ENCODE measurements at places on chromosomes 5 and 9.

DNA sequence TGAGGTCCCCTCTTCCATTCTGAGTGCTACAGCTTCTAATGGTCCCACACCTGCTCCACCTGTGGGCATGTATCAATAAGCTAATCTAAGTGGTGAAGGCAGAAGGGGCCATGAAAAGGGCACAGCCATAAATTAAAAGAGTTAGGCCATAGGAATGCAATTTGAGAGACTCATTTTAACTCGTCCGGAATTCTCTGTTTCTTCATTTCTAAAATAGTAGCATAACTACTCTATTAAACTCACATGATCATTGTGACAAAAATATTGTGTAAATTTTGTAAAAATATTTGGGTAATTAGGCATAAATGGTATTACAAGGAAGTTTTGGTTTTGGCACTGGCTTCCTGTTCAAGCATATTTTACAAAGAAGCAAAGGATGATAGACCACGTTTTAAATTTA is 103.1 kb upstream of the TXNDC8 start:
- no peak for DNase-seq

DNA sequence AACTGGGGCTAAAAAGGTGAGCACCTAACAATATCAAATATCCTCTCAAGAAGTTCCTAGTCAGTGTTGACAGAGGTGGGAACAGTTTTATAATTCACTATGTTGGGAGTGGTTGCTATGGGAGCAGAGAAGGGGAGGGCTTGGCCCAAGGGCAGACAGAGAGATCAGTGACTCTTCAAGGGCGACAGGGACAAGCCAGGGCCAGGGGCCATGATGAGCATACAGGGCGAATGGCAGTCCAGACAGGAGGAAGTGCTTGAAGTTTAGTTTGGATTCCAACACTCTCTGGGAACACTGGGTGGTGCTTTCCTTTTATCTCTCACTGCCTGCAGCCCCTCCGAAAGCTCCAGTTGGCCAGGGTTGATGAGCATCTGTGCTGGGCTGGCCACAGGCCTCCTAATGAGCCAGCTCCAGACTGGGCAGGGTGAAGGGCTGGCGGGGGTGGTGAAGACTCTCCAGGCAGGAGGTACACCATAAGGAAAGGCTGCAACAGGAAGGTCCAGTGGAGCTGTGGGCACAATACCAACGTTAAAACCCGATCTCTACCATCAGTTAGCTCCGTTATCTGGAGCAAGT is 111.3 kb downstream of the TMEM174 start:
- DNase-seq = no peak

DNA sequence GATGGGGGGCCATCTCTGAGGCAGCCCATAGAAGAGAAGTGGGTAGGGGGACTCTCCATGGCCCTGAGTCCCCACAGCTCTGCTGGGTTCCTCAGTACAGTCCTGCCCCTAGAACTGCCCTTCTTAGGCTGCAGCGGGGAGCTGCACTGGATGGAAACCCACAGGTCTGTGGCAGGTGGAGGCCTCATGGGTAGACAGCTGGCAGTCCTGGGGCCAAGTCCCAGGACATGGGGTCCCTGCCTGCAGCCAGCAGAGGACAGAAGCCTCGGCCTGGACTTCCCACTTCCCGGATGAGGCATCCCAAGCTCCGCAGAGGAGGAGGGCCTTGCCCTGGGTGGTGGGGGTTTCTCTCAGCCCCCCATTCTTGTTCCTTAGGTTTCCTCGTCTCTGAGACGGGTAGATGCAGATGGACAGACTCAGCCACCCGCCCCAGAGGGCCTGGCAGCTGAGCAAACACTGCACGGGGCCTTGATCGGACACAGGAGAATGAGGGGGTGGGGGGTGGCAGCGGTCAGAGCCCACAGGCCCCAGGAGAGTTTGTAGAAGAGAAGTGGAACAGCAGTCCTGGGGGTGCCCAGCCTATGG is 153.8 kb downstream of the C9orf50 start:
- DNase-seq = peak; percentile 74

GRCh38 chr5:124154714-124155113 is 591.7 kb downstream of the ZNF608 start:
- no peak for DNase-seq

DNA sequence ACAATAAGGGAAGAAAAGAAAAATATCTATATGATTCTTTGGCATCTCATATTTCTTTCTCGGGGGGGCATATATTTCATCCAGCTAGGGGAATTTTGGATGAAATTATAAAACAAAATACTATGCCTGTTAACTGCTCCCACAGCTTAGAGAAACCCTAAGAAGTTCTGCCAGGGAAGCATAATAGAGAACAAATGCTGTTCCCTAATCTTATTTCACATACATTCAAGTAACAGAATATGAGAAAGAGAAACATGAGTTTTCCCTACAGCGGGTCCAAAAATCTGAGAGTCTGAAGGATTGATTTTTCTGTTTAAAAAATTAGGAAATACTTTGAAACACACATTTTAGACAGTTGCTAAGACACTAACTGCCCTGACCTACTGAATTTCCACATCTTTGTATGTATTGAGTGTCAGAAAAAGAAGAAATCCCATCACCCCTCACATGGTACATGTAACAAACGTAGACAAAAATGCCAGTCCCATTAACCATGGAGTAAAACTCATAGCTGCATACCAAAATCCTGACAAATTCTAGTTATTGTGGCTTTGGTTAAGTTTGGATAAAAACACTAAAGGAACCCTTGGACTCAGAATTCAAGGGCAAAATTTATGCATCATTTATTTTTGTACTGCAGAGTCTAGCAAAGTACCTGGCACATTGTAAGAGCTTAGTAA is 620.2 kb upstream of the DMAC1 start:
- no peak for DNase-seq

DNA sequence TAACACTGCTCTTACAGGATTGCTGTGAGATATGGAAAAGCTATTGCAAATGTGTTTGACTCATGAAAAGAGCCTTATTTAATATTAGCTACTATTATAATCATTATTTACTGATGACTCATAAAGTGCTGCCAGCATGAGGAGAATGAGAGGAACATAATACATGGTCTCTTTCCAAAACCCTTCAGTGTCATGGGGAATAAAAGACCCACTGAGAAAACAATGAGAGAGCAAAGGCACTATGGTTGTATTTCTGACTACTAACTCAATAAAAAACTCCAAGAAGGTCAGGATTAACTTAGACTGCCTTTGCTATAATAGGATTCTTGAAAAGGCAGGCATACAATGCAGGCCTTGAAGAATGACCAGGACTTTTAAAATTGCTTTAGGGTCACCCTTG is 633.5 kb downstream of the DTWD2 start:
- DNase-seq = no peak

GRCh38 chr5:135087950-135088349 is 53.9 kb upstream of the PITX1 start:
- no peak for DNase-seq

GRCh38 chr5:146848133-146848532 is 30.4 kb downstream of the PPP2R2B start:
- no peak for DNase-seq

DNA sequence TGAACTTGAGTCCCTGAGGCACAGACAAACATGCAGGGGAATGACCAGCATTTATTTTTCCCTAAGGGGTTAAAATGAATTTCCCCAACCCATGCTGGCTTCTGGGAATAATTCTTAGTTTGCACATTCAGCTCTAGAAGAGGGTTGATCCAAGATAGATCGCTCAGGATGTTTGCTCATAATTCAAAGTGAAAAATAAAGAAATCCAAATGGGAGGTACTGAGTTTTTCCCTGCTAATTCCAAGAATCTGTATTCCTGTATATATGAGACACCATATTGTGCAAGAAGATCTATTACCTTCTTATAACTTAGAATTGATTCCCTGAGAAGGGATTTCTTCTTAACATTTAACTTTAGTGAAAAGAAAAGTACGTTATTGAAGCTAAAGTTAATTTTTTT is 96.2 kb downstream of the VCAN start:
- no peak for DNase-seq

DNA sequence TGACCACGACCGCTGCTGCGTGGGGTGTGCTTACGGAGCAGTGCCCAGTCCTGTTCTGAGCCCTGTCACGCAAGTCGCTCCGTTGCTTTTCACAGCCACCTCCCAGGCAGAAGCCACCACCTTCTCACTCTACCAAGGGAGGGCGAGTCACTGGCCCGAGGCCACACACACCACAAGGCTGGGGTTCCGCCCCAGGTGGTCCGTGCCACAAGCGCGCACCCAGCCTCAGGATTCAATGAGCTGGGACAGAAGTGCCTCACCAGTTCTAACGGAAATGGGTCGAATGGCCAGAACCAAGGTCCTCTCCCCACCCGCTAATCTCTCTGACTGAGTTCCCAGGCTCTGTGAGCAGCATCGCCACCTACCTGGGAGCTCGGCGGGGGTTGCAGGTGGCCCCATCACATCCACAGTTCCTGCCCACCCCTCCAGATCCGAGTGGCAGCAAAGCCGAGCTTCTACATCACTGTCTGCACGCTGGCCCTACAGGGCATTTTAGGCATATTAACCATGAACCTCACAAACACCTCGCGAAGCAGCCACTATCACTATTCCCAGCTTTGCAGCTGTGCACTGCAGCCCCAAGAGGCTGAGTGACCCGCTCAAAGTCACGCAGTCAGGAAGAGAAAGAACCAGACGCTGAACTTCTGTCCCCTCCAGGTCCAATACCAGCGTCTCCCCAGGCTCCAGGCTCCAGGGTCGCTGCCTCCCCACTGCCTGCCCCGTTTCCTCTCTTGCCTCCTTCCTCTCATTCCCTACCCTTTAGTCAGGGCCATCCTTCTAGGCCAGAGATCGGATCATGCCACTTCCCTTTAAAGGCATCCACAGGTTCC is 92.1 kb upstream of the PHYKPL start:
- no peak for DNase-seq

- no peak for DNase-seq
Observed at GRCh38 chr5:177378884-177379883, 5.0 kb upstream of the SLC34A1 start.

DNA sequence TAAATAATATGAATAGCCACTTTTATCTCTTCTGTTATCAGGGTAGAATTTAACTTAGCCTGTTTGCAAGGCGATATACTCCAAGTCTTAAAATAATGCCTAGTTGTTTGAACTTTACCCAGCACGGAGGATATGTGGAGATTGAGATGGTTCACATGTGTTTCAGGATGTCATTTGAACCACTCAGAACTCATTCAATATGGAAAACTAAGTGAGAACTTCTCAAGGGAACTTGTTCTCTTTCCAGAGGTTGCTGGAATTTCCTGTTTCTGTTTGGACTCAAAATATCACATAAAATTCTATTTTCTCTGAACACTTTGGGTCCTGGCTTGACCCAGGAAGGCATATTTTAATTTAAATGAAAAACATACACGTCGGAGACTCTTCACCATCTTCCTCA is 139.1 kb upstream of the MYO10 start:
- no peak for DNase-seq

DNA sequence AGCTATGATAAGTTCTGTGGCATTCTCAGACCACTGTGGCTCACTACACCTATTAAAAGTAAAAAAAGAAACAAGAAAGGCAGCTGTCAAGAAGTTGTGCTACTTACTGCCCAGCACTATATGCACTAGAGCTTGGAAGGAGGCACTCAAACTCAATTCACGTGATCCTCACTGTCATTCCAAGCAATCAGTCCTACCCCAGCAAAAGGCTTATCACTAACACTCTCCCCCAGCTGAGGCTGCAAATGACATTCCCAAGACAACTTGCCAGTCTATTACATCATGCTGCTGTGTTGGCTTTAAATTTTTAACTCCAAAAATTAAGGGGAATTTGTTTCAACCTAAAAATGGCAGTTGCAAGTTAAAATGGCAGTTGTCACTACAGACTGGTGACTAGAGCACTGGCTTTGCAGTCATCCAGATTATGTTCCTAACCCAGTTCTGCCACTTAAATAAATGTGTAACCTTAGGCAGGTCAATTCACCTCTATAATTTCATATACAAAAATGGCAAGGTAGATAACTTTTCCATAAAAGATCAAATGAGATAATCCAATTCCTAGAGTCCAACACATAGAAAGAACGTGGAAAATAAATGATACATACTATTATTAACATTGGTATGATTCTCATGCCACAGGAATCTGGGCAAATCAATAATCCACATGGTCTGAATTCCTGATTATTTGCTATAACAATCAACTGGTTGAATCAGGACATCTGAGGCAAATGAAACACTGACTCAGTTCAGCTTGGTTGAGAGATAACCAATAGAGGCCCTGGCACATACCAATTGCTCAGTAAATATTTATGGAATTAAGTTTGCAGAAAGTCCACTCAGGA is 52.4 kb downstream of the FBXW11 start:
- DNase-seq = no peak

DNA sequence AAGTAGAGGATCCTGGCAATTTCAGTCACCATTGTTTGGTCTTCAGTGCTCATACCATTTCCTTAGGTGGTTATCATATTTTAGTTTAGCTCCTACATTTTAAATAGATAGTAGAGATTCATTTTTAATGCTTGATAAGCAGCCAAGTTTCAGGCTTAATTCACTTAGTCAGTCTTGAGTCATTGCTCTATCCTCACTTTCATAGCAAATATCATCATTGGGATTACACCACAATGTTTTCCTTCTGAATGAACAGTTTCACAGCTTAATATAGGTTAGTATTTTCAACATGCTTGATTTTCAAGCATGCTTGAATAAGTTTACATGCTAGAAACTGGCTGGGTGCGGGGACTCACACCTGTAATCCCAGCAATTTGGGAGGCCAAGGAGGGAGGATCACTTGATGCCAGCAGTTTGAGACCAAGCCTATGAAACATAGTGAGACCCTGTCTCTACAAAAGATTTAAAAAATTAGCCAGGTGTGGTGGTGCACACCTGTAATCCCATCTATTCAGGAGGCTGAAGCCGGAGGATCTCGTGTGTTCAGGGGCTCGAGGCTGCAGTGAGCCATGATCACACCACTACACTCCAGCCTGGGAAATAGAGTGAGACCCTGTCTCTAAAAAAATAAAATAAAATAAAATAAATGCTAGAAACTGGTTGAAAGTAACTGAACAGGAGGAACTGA is 339.9 kb downstream of the ADGRV1 start:
- no peak for DNase-seq

DNA sequence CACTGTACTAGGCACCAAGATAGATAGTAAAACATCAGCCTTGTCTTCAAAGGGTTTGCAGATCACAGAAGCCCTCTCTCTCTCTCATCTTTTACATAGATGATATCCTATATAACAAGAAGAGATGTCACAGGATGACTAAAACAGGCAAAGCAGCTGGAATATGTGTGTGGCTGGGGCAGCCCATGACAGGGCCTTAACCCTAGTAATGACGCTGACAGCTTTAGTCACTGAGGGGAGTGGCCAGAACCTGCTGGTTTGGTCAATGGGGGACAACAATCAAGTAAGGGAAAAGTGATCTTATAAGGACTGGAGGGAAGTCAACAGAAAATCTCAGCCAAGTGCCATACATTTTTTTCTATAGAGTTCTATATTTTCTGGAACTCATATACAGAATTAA is 41.9 kb upstream of the RIC1 start:
- DNase-seq = no peak

DNA sequence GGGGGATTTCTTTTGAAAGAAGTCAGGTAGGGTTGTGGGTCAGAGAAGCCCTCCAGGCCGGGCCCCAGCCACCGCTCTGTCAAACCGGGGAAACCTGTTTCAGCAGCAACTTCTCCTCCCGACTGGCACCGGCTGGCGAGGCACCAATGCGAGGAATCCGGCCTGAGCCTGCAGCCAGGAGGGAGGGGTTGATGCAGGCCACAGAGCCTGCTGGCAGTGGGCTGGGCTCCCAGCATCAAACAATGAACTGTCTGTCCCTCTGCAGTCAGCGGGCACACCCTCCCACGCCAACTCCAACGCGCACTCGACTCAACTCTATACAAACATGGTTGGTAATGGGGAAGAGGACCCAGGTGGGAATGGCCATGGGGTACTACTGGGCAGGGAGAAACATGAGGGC is 12.1 kb downstream of the PCDH1 start:
- no peak for DNase-seq

- no peak for DNase-seq
Observed at GRCh38 chr5:105638437-105638836, 2032.3 kb downstream of the EFNA5 start.
